Activated effector memory CD4-positive, alpha-beta T cell treated with Interleukin-2 at 50 U/mL for 16 hours (primary cell): ENCODE measurements at places on chromosomes 3 and 15.

DNA sequence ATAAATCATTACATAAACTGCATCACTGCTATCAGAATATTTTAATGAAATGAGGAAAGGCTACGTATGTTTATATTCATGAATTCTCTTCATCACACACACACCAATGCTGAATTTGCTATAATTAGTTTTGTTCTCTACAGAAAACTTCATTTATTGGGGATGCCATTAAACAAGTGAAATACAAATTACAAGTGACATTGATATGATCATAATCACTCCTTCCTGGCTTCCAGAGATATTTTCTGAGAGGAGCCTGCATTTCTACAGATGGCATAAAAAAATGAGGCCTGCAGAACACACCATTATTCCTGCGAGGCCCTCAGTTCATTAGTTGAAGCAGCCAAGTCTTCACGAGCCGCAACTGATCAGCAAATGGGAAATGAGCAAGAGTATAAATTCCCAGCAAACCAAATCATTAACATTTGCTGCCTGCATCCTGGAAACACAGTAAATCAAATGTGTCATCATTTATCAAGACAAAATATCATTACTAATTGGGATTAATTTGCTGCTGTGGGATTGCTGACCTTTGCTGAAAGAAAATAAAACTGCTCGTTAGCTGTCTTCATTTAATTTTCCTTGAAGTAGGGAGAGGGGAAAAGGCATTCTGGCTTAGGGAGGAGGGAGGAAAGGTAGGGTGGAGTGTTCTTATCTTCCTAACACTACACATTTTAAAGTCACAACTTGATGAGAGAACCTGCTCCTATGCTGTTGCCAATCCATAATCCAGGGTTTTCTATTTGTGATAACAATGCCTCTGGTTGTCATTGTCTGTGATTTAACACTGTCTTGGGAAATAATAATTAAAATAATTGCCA is 921.9 kb downstream of the SQOR start:
- no peak for DNase-seq

- no peak for DNase-seq
These were observed 28.0 kb downstream of the ACAA1 start for GRCh38 chr3:38108649-38109579.

DNA sequence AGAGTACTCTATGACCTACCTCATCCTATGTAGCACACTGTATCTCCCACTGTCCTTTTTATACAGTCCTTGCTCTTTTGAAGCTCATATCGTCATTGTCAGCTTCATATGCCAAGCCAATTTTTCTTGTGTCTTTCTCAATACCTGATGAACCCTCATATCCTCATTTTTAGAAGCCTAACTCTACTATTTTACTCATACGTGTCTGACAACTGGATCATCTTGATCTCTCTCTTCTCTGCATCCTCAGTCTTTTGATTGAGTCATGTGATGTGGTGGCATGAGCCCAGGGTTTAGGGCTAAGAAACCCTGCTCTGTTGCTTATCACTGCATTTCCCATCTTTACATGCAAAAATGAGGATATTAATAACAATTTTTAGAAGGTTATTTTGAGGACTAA is 352.0 kb downstream of the LPP start:
- no peak for DNase-seq

- no peak for DNase-seq
These were observed 22.8 kb downstream of the BCL2A1 start for GRCh38 chr15:79948095-79948695.

- no peak for DNase-seq
These were observed 596.6 kb upstream of the AGTR1 start for GRCh38 chr3:148101061-148101460.

GRCh38 chr3:50119786-50120185 is 31.1 kb downstream of the RBM5 start:
- no peak for DNase-seq

GRCh38 chr3:58492494-58492905 is 604 bp downstream of the KCTD6 start:
- DNase-seq = no peak

GRCh38 chr15:60483042-60483441 is 4.1 kb upstream of the ICE2 start:
- no peak for DNase-seq

DNA sequence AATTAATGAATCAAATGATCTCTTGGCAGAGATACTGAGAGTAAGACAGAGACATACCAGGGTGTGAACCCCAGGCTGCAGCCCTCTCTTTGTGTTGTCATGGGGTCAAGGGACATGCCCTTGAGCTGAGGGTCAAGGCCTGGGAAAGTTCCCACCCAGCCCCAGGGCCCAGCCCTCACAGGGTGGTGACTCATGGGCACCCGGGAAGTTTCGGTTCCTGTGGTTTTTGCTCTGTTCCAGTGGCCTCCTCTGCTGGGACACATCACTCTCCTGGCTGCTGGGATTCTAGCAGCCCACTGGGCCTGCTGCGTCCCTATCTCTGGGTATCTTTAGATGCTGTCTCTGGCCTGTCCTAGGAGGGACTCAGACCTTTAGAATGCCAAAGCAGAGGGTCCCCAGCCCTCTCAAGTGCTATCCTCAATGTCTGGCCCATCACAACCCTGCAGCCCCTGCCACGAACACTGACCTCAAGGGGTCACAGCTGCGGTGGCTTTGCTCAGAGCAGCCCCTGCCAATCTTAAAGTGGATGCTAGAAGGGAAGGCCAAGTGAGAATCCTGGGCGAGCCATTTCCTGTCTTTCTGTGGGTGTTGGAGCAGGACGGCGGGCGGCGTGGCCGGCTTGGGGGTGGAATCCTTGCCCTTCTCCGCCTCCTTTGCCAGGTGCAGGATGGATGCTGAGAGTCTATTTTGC is 148.4 kb upstream of the TLE3 start:
- no peak for DNase-seq

DNA sequence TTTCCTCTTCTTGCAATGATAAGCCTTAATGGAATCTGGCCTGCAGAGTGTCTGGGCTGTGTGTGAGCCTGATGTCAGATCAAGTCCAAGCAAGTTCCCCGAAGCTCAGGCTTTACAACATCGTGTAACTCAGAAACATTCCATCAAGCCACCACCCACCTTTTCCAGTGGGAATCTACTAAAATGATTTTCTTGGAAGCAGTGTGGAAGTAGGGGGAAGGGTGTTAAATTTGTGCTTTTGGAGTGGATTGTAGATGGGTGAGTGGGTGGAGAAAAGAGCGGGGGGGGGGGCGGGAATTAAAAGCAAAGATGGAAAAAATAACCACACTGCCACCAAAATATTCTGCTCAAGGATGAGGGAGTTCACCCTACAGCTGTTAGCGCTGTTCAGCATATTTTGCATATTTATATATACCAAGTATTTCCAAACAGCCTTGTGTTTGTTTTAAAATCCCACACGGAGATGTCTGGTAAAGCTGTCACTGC is 53.6 kb downstream of the VGLL3 start:
- DNase-seq = no peak

- no peak for DNase-seq
These were observed 24.3 kb upstream of the CP start for GRCh38 chr3:149245738-149246451.

DNA sequence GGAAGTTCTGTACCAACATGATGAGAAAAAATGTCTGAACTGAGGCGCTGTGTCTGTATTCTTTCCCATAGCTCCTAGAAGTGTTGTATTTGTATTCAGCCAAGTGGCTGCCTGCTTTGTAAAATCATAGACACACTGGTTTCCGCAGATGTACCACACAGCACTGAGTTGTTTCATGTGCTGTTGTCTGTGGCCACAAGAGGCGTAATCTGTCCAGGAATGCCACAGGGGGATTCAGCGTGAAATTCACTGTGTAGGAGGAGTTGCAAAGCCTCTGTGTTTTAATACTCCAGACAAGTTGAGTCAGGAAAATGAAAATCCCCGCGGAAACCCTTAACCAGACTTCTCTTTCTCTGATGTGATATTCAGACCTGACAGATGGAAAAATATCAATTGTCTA is 462.2 kb downstream of the NSUN3 start:
- no peak for DNase-seq

- no peak for DNase-seq
These were observed 10.5 kb upstream of the SLC28A1 start for GRCh38 chr15:84873997-84874396.

DNA sequence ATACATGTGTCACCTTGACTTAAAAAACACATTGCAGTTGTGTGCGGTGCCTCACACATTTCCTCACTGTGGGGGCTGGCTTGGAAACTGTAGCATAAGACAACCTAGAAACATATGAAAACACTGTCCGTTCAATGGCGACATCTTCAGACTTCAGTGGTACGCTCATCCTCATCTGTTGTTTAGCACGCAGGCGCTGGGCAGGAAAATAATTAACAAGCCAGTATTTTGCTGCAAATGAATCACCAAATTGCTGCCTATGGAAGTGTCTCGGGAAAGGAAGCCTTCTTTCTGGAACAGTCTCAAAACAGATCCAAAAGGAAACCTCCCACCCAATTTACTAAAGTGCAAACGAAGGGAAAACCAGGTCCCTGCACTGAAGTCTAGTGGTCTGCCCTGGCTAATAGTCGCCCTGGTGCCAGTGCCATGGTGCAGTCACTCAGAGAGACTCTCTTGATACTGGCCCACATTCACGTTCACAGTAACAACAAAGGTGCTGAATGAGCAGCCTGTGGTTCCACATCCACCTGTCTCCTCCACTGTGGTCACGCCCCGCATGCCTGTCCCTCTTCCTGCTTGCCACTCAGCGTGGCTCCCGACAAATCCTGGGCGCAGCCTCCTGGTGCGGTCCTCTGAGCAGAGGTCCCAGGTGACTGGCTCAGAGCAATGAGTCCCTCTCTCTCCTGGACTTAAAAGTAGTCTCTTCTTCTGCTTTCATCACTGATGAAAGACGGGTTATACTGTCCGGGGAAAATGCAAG is 35.6 kb upstream of the MUC13 start:
- DNase-seq = no peak

DNA sequence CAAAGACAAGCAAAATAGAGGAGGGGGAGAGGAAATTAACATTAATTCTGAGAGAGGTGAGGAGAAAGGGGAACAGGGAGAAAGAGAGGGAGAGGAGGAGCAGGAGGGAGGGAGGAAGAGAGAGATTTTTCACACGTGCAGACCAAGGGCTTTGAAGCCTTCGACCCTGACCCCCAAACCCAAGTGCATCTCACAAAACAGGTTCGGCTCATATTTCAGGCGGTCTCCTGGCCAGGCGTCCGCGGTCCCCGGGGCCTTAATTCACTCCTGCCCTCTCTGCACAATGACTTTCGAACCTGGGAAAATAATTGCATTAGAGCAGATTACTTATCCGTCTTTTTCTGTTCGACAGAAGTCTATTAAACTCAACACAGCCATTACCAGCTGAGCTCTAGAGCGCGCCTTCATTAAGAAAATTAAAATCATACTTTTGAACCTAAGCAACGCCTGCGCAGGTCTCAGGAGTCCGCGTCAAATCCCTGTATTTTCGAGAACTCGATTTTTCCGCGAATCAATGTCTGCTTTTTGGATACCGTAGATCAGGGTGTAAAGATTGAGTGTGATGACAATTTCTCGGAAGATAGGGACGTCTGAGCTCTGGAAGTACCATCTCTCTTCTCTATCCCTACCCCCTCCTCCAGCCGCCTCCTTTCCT is 220.7 kb downstream of the MEIS2 start:
- no peak for DNase-seq

DNA sequence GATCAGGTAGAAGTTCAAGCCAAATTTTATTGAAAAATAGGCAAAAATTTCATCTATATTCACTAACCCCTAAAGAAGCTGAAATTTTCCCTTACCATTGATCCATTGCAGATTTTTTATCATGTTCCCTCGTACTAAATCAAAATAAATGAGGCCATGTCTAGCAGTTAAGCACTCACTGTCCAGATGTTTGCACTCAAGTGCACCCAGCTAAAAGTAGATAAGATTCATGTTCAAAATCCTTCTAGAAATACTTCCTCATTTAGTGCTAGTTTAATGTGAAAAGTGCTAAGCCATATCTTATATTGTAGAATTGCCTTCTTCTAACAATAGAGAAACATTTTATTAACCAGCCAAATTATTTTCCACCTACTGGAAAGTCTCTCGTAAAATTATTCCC is 164.7 kb upstream of the UBE2E2 start:
- no peak for DNase-seq

DNA sequence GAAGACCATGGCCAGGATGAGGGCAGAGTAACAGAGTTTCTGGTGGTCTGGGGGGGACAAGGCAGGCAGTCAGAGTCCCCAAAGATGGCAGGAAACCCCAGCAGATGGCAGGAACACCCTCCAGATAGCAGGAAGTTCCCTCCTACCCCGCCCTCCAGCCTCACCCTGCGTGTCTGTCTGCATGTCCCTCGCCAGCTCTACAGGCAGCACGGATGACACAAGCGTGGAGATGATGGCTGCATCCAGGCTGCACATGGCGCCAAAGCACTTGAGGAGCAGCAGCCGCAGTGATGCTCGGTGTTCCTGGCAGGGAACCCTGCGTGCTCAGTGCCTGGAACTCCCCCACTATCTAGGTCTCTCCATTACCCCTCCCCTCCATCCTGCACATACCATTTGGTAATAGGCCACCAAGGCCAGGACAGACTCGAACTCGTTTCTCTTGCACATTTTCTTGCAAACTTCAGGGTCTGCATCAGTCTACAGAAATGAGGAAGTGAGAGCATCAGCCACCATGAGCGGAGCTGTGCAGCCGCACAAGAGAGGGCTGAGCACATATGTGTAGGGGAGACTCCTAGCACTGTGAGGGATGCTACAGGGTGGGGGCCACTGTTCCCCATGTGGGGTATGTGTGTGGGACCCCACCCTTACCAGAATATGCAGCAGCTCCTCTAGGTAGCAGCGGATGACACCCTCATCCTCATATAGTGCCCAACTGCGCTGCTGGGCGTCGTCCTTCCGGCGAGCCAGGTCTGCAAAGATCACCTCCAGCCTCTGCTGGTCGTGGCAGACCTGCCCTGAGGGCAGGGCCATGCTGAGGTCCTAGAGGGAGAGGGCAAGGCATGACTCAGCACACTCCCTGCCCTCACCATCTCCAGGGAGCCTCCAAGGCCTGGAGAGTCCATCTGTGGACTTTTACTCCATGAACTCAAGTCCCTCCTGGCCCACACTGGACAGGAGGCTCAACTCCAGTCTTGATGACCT is 6.0 kb downstream of the NCKIPSD start:
- no peak for DNase-seq

GRCh38 chr15:90592131-90592881 is 62.6 kb downstream of the CRTC3 start:
- no peak for DNase-seq

GRCh38 chr3:171168086-171168485 is 141.6 kb upstream of the SLC2A2 start:
- no peak for DNase-seq

- no peak for DNase-seq
These were observed 204.6 kb downstream of the ZIC1 start for GRCh38 chr3:147613725-147614124.

DNA sequence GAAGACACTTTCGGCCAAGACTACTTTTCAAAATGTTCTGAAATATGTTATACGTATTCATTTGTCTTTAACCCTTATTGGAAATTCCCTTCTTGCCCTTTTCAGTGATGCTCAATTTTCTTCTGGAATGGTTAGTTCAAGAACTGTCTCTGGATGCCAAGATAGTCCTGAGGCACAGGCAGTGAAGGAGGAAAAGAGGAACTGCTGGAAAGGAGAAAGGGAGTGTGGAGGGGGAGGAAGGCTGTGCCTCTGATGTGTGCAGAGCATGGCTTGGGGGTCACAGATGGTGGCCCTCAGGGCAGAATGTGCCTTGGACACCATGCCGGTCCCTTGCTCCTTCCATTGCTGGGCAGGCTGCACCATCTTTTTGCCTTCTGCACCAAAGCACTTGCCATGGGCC is 73.7 kb downstream of the CEP63 start:
- DNase-seq = no peak

GRCh38 chr3:114447545-114447944 is 153.7 kb downstream of the TIGIT start:
- no peak for DNase-seq
